ENCODE measurements at places on chromosomes 1 and 21. TPM values are rescaled to one million over a fixed set of nuclear protein-coding genes. Genes with fewer than 3 reads are reported as not detected.

DNA sequence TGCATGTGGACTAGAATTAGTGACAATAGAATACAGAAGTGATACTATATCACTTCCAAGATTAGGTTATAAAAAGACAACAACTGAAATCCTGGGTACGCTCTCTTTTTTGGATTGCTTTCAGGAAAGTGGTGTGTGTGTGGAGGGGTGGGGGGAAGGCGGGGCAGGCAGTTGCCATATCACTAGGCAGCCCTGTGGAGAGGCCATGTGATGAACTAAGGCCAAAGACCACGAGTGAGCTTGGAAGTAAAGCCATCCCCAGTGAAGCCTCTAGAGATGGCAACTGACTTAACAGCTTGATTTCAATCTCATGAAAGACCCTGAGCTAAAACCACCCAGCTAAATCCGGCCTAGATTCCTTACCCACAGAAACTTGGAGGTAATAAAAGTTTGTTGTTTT lies 6.2 kb upstream of the ASPM start:
- no peak for DNase-seq

GRCh38 chr1:48061162-48062136 lies 64.3 kb upstream of the TRABD2B start:
- peak; percentile 90 for DNase-seq

DNA sequence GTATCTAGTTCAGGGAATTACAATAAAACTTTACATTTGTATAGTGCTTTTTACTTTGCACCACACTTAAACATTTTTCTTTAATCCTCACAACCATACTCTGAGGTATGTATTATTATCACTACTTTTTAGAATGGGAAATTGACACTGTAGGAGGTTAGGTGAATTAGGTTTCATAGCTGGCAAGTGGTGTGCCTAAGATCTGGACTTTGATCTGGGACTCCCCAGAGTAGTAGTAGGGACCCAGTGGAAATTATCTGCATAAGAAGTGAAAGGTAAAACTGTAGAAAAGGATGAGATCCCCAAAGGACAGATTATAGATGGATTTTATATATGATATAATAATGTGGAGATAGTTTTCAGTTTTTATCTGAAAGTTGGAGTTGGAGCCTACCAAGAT lies 85.6 kb downstream of the PPP1R12B start:
- no peak for DNase-seq

DNA sequence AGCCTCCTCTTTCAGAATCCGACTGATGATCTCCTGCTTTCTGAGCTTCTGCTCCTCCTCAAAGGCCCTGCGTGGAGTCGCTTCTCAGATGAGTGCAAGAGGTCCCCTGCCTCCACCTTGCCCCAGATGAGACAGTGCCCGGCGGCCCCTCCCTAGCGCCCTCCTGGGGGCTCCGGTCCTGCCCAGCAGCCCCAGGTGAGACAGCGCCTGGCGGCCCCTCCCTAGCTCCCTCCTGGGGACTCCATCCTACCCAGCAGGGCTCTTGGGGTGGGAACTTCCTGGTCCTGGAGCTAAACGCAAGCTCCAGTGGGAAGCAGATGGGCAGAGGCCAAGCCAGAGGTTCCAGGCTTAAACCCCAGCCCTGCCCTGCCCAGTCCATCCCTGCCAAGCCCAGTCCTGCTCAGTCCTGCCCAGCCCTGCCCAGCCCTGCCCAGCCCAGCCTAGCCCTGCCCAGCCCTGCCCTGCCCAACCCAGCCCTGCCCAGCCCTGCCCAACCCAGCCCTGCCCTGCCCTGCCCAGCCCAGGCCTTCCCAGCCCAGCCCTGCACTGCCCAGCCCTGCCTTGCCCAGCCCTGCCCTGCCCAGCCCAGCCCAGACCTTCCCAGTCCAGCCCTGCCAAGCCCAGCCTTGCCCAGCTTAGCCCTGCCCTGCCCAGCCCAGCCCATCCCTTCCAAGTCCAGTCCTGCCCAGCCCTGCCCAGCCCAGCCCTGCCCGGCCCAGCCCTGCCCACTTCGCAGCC lies 34.6 kb downstream of the CFAP74 start:
- DNase-seq = no peak

- no peak for DNase-seq
These were observed 6.9 kb upstream of the ANKRD35 start for GRCh38 chr1:145892486-145893087.

- DNase-seq = no peak
These were observed 11.4 kb upstream of the KCNA3 start for GRCh38 chr1:110686188-110686587.

- DNase-seq = peak; percentile 46
These were observed 406.6 kb upstream of the TMPRSS15 start for GRCh38 chr21:18810136-18810535.

DNA sequence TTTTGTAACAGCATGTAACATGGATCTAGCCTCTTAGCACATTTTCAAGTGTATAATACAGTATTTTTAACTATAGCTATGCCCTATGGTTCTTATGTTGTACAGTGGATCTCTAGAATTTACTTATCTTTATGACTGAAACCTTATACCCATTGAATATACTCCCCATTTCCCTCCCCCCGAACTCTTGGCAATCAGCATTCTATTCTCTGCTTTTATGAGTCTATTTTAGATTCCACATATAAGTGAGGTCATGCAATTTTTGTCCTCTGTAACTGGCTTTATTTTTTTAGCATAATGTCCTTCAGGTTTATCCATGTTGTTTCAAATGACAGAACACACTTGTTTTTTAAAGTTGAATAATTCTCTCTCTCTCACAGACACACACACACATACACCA lies 3.1 kb upstream of the GBP6 start:
- DNase-seq = no peak

DNA sequence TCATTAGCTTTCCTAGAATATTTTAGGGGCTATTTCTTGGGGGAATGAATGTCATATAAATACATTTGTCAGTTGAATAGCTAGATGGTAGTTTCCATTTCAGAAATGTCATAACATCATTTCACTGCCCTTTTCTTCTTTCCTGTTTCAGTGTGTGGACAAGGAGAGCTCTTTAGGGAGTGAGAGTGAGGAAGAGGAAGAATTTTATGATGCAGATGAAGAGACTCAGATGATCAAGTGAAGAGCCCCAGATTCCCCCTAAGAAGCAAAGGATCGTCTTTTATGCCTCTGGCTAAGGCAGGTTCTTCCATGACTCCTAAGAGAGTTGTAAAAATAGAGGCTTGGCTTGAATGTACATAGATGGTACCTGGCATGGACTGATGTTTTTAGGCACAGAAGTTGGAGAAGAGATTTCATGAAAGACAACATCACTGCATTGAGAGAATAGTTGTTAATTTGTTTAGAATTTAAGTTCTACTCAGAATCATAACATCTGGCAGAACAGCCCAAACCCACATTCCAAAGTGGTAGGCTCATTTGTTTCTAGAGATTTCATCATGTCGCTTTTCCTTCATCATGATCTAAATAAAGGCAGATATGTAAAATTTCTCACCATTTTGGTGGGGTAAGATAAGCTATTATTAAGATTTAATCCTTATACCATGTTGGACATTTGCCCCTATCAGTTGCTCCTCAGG lies 44.2 kb upstream of the MAB21L3 start:
- no peak for DNase-seq

- DNase-seq = no peak
These were observed 97.4 kb downstream of the RIPK4 start for GRCh38 chr21:41669533-41669830.

- peak; percentile 23 for DNase-seq
These were observed 6.0 kb upstream of the SMYD3 start for GRCh38 chr1:246513041-246513440.

DNA sequence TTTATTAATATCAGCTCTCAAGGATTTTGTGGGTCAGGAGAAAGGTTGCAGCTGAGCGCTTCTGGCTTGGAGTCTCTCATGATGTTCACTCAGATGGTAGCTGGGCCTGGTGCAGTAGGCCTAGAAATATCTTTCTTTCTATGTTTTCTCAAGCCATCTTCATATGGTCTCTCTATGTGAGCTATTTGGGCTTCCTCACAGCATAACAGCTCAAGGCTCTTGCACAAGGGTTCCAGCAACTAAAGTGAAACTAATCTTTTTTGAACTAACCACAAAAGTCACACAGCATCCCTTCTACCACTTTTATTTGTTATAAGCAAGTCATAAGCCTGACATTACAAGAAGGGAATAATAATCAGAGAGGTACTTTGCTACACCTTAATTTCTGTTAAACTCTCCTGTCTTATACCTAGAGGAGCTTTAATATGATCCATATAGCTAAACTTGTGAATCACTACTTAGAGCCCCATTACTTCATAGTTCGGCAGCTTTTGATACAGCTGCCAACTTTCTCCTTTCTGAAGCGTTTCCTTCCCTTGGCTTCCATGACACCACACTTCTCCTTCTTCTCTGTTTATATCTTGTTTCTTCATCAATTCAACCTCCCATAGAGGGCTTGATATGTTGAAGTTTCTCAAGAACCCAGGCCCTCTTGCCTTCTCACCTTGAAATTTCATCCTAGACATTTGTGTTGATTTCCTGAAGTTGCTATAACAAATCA lies 720.2 kb downstream of the LTN1 start:
- DNase-seq = no peak

- DNase-seq = no peak
These were observed 15.6 kb upstream of the SLC45A1 start for GRCh38 chr1:8302081-8302956.

- no peak for DNase-seq
These were observed 73.8 kb upstream of the VAV3 start for GRCh38 chr1:108038653-108039236.

DNA sequence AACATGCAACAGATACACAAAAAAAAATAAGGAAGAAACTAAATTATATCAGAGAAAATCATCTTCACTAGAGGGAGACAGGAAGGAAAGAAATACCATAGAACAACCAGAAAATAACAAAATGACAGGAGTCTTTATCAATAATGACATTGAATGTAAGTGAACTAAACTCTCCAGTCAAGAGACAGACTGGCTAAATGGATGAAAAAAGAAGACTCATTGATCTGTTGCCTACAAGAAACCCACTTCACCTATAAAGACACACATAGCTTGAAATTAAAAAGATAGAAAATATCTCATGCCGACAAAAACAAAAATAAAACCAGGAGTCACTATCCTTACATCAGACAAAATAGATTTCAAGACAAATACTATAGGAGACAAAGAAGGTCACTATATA lies 593.1 kb upstream of the USP24 start:
- no peak for DNase-seq

- DNase-seq = peak; percentile 39
These were observed 31.5 kb downstream of the IGFN1 start for GRCh38 chr1:201222125-201222524.

DNA sequence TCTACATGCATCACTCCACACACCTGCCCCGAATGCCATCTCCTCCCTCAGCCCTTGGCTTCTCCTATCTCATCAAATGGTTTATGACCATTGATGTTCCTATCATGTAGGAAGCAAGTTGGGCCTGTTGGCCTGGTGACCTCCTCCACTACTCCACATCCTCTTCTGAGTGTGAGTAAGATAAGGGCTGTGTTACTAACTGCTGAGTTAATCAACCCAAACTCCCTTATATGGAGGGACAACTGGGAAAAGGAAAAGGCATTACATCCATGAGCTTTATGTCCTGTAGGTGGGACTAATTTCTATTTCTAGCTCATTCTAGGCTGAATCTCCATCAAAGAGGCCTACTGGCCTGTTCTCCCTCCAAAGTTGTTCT lies 57.6 kb downstream of the WLS start:
- DNase-seq = no peak

DNA sequence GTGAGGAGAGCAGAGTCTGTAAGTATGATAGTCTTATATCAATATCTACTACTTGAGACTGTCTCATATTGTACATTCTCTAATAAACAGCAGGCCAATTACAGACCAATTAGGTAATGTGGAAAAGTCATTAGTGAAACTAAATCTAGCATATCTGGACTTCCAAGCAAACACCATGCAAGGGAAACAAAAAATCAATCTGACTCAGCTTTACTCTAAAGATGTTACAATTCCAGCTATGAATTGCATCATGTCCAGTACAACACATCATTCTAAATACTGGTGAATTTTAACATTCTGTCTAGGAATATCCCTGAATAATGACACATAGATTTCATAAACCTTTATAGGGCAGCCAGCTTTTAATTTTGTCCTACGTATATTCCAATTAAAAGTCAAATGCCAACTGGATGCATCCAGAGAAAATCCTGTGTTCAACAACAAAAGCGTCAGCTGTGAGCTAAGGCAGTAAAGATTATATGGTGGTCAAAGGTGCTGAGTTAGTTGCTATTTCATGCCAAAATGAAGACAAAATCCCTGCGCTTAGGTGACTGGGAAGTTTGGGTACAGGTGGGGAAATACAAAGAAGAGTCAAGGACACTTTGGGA lies 159.3 kb downstream of the TTLL7 start:
- DNase-seq = no peak

GRCh38 chr1:31027693-31028526 lies 37.6 kb downstream of the PUM1 start:
- DNase-seq = no peak

- DNase-seq = peak; percentile 64
These were observed 1.2 kb upstream of the NBPF1 start for GRCh38 chr1:16614361-16615252.

- peak; percentile 9 for DNase-seq
These were observed 33.0 kb upstream of the EPS8L3 start for GRCh38 chr1:109796484-109797302.

DNA sequence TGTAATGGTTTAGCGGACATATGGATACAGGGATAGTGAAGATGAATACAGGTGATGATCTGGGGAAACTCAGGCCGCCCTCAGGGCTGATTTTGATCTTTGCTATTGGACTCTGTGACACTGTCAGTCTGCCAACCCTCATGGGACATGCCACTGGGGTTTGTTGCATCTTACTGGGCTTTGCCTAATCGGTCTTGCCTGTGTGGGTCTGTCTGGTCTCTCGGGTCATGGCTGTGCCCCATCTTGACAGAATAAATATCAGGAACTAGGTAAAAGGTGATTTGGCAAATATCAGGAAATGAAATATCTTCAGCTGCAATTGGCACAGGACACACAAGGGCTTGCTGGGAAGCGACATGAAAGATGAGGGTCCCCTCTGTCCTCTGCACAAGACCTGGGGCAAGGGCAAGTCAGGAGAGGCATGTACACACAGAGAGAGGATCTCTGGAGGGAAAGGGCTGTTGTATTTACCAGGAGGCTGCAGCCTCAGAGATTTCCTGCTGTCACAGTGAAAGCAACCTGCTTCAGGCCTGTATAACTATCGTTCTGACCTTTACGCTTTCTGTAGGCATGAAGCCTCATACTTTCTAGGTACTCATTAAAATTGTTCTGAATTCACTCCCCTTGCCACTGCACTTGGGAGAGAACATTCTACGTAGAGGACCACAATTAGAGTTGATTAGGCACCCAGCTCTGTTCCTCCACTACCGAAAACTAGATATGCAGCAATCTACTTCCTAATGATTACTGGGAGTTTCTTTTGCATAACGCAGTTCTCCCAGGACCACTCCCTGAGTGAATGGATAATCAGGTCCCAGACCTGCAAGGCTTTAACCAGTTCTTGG lies 52.0 kb upstream of the GADD45A start:
- peak; percentile 20 for DNase-seq

- DNase-seq = no peak
These were observed 26.6 kb upstream of the CD84 start for GRCh38 chr1:160605792-160606479.

The OR2G6 gene
- not detected for total RNA-seq

The DIRAS3 gene
- 1.0 TPM for total RNA-seq

The FAM3B gene
- total RNA-seq = 1.1 TPM

The CDA gene
- 26.2 TPM for total RNA-seq

The CDC20 gene
- total RNA-seq = 143 TPM

The CITED4 gene
- total RNA-seq = 9.0 TPM

The PRDM16 gene
- 2.5 TPM for total RNA-seq

The CFAP74 gene
- total RNA-seq = 0.57 TPM

The ATAD3C gene
- 0.55 TPM for total RNA-seq
